Uterus (tissue), 4 donors: ENCODE measurements at places on chromosomes 16 and 17. TPM values are rescaled to one million over a fixed set of nuclear protein-coding genes. Genes with fewer than 3 reads are reported as not detected.

Gene CDH5
- 31.2 TPM for total RNA-seq

Gene G6PC1
- not detected for total RNA-seq

Gene UNK
- total RNA-seq: 6.9 TPM

Gene ALOX15B
- 0.24 TPM for total RNA-seq

Gene PPM1D
- 20.9 TPM for total RNA-seq

Gene SETD1A
- 31.7 TPM for total RNA-seq

Gene ABCC12
- total RNA-seq: not detected

Gene EVI2A
- 3.6 TPM for total RNA-seq

Gene MYH8
- not detected for total RNA-seq

Gene CD300LB
- total RNA-seq: 0.59 TPM

Gene CIBAR2
- 2.4 TPM for total RNA-seq

Gene SBK1
- total RNA-seq: 0.26 TPM

Gene ITGB3
- 7.4 TPM for total RNA-seq

Gene MT1M
- total RNA-seq: not detected

Gene RAB37
- total RNA-seq: under 0.01 TPM

Gene LPCAT2
- 30.5 TPM for total RNA-seq

Gene LGALS9B
- not detected for total RNA-seq

Gene ERN1
- total RNA-seq: 4.4 TPM

Gene CCL4
- total RNA-seq: 1.5 TPM
